ENCODE measurements at places on chromosomes 3 and 15. TPM values are rescaled to one million over a fixed set of nuclear protein-coding genes. Genes with fewer than 3 reads are reported as not detected.

The MAP6D1 gene
- 0.51 TPM for total RNA-seq

The ZNF774 gene
- 1.3 TPM for total RNA-seq

The CAMKV gene
- total RNA-seq: not detected

The ADAMTSL3 gene
- 0.26 TPM for total RNA-seq

The HYAL2 gene
- total RNA-seq: 50.6 TPM

The IRAK2 gene
- 6.6 TPM for total RNA-seq

The SSUH2 gene
- not detected for total RNA-seq

Data from fibroblast of lung (primary cell).